ENCODE measurements at places on chromosomes 11 and 22. TPM values are rescaled to one million over a fixed set of nuclear protein-coding genes. Genes with fewer than 3 reads are reported as not detected.

Gene C22orf23
- total RNA-seq, result 0.62 TPM

Gene PAMR1
- total RNA-seq, result 512 TPM

Gene CFAP68
- total RNA-seq, result 9.0 TPM

Gene LARGE2
- not detected for total RNA-seq

Gene MSANTD4
- total RNA-seq, result 41.7 TPM

Gene RFPL1
- not detected for total RNA-seq

Gene CDHR5
- not detected for total RNA-seq

Gene CBX7
- 6.2 TPM for total RNA-seq

Gene CRACR2B
- 1.9 TPM for total RNA-seq

Gene LINC01488
- not detected for total RNA-seq

Gene MRGPRG
- total RNA-seq, result not detected

Gene MUC5B
- total RNA-seq, result not detected

Gene TPBGL
- not detected for total RNA-seq

Gene UBQLNL
- not detected for total RNA-seq

Gene CBL
- total RNA-seq, result 11.4 TPM
